Left lung (tissue), 14 donors: ENCODE measurements at places on chromosomes 6 and 20. TPM values are rescaled to one million over a fixed set of nuclear protein-coding genes. Genes with fewer than 3 reads are reported as not detected.

Gene SMLR1
- total RNA-seq = not detected

Gene TNFRSF6B
- 17.6 TPM for total RNA-seq

Gene ZC2HC1B
- total RNA-seq = not detected

Gene WFDC10A
- not detected for total RNA-seq

Gene NKAIN4
- not detected for total RNA-seq

DNA sequence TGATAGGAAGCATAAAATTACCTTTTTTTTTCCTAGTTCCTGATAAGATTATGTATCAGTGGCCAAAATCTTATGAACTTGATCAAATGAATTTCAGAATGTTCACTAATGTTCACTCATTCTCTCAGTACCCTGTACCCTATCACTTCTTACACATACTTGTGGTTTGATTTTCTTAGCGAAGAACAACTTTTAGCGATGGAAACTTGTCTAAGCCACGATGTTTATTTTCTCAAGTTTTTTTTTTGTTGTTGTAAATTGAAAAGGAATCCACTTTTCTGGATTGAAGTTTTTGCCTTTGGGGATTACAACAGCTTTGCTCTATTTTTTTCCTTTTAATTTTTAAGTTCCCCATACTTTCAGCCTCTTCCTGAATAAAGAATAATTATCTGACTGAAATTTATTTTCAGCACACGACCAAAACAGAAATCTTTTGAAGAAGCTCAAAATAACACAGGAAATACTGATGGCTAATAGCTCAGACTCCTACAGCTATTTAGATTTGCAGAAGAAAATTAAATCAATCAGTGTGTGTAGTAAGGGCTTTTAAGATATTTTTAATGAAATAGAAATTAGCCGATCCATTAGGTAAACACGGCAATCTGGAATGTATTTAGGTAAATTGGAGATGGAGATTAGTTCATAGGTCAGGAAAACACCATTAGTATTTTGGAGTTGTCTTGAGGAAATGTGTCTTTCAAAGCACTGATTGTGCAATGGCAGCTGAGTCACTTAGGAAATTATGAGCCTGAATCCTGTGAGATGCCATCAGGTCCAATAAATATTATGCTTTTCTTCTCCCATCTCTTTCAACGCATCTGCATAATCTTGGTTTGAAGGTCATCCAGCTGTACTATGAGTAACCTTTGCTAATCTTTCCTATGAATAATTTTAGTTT lies 217.5 kb downstream of the GJA1 start:
- H3K36me3 ChIP-seq = no peaks in the 10 kb centered on the region
- H3K4me1 ChIP-seq = peaks cover 9% of the 10 kb centered on the region
- peak overlapping the region; percentile 5 for H3K27ac ChIP-seq
- no peak overlapping the region for H3K4me3 ChIP-seq
- no peaks in the 10 kb centered on the region for H3K27me3 ChIP-seq

DNA sequence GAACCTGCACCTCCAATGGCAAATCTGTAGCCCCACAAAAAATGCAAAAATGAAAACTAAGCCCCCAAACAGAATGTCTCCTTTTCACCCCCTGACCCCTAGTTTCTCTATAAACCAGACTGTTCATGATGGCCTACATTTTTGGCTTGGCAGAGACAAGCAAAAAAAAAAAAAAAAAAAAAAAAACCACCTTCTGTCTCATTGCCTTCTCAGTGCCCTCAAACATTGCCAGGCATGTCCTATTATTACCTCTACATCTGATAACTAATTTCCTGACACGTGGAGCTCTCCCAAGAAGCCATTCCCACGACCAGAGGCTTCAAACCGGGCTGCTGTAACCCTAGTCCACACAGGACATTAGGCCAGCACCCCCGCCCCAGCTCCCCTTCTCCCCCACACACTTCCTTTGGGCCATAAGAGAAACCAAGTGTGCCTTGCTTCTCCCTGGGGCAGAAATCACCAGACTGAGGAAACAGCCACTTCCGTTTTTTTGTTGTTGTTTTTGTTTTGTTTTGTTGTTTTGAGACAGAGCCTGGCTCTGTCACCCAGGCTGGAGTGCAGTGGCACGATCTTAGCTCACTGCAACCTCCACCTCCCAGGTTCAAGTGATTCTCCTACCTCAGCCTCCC lies 65.4 kb downstream of the GPR6 start:
- peaks cover 13% of the 10 kb centered on the region for H3K4me1 ChIP-seq
- no peaks in the 10 kb centered on the region for H3K27me3 ChIP-seq
- no peak overlapping the region for H3K27ac ChIP-seq
- H3K36me3 ChIP-seq = no peaks in the 10 kb centered on the region

DNA sequence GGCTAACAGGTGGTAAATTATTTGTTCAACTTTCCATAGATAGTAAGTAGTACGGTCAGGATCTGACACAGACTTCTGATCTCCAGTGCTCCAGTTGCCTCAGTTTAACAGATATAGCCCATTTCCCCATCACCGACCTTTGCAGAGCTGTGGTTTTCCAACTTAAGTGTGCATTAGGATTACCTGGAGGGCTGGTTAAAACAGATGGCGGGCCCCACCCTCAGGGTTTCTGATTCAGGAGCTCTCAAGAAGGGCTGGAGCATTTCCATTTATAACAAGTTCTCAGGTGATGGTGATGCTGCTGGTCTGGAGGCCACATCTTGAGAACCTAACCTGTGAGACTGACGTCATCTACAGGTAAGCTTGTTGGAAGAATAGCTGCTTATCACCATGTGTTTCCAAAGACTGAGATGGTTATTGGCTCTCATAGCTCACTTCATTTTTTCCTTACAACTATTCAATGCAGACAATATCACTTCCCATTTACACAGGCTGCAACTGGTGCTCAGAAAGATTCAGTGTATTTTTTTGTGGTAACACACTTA lies 360.1 kb upstream of the CHD6 start:
- H3K36me3 ChIP-seq = no peaks in the 10 kb centered on the region
- no peak overlapping the region for H3K4me3 ChIP-seq
- no peak for DNase-seq
- no peaks in the 10 kb centered on the region for H3K4me1 ChIP-seq
- no peak overlapping the region for H3K27ac ChIP-seq

- H3K27ac ChIP-seq = no peak overlapping the region
- H3K36me3 ChIP-seq = no peaks in the 10 kb centered on the region
- no peaks in the 10 kb centered on the region for H3K4me1 ChIP-seq
- H3K27me3 ChIP-seq = no peaks in the 10 kb centered on the region
- H3K4me3 ChIP-seq = no peak overlapping the region
- DNase-seq = no peak
Measured at GRCh38 chr6:169811521-169812256, 60.3 kb downstream of the ERMARD start.

GRCh38 chr6:89260310-89260709 lies 43.2 kb upstream of the GABRR1 start:
- H3K27me3 ChIP-seq = no peaks in the 10 kb centered on the region
- no peak overlapping the region for H3K4me3 ChIP-seq
- H3K36me3 ChIP-seq = no peaks in the 10 kb centered on the region
- no peak for DNase-seq
- no peaks in the 10 kb centered on the region for H3K4me1 ChIP-seq

DNA sequence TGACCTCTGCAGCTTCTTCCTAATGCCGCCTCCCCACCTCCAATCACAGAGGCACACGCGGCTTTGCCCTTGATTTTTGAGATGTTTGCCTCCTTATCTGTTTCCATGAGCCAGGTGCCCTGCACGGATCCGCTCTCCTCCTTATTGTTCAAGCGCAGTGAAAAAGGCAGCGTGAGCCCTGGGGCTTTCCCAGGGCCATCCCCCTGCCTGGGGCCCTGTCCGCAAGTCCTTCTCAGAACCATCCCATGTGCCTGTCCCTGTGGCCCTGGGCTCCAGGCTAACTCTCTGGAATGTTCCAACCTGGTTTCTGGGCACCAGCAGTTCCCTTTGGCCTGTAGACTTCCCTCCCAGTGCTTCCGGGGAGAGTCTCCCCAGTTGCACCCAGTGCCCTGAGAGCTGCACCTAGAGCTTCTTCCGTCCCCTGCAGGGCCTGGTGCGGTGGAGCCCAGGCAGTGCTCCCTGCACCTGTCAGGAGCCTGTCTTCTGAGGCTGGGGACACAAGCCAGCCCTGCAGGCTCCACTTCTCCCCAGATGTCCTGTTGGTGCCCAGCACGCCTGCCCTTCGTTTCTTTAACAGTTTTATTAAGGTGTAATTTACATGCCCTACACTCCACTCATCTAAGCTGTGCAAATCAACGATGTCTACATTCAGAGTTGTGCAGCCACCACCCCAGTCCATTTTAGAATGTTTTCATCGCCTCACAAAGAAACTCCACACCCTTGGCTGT lies 330.3 kb downstream of the CDH4 start:
- H3K27ac ChIP-seq = no peak overlapping the region
- DNase-seq = no peak
- no peaks in the 10 kb centered on the region for H3K4me1 ChIP-seq
- H3K4me3 ChIP-seq = no peak overlapping the region

- H3K36me3 ChIP-seq = no peaks in the 10 kb centered on the region
- H3K27me3 ChIP-seq = no peaks in the 10 kb centered on the region
- peaks cover 13% of the 10 kb centered on the region for H3K4me1 ChIP-seq
- H3K4me3 ChIP-seq = no peak overlapping the region
Measured at GRCh38 chr6:154433477-154434241, 76.8 kb downstream of the CNKSR3 start.

DNA sequence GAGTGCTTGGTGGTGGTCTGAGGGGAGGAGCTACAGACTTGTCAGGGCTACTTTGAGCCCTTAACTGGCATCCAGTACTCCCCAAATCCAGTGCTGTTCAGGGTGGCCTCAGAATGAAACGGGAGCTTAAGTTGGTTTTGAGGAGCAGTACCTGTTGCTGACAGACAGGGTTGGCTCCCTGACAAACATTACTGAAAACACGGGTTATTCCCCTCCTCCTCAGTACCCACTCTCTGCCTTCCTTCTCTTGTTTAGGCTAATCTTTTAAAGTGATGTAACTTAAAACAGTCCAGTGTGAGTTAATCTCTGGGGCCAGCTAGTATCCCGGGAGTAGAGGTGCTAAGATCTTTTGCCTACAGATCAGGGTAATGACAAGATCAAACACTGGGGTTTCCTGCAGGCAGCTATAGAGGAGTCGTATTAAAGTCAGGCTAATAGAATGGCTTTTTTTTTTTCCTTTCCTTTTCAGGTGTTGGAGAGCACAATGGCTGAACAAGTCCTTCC lies 3.7 kb downstream of the TNFAIP3 start:
- H3K27me3 ChIP-seq = no peaks in the 10 kb centered on the region
- peak overlapping the region; percentile 72 for H3K27ac ChIP-seq
- peaks cover 81% of the 10 kb centered on the region for H3K4me1 ChIP-seq
- H3K4me3 ChIP-seq = peak overlapping the region; percentile 79
- H3K36me3 ChIP-seq = peaks cover 3% of the 10 kb centered on the region
- DNase-seq = no peak

DNA sequence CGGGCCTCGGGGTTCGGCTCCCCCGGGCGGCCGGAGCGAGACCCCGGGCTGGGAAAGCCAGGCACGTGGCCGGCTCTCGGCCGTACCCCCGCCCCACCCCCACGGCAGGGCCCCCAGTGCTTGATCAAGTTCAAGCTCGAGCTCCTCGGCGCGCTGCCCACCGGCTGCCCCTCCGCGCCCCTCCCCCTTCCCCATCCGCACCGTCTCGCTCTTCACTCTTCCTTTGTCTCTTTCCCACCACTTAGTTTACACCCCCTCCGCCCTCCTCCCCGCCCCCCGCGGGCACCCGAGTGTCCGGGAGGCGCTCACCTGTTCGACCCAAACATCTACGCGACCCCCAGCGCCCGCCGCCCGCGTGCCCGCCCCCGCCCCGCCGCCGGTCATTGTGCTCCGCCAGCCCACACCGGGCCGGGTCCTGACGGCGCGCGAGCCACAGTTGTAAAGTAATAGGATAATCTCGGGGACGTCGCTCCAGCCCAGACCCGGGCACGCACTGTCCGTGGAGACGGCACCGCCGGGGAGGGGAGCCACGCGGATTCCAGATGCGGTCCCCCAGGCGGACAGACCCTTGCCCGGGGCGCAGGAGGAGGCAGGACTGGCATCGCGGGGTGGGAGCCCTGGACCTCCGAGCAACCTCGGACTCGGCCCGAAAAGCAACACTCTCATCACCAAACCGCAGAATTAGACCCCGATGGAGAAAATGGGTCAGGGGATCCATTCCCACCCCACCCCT lies 100.7 kb downstream of the NOL4L start:
- peak overlapping the region; percentile 66 for H3K4me3 ChIP-seq
- H3K27me3 ChIP-seq = no peaks in the 10 kb centered on the region
- H3K27ac ChIP-seq = peak overlapping the region; percentile 81
- peaks cover 16% of the 10 kb centered on the region for H3K4me1 ChIP-seq
- H3K36me3 ChIP-seq = no peaks in the 10 kb centered on the region

DNA sequence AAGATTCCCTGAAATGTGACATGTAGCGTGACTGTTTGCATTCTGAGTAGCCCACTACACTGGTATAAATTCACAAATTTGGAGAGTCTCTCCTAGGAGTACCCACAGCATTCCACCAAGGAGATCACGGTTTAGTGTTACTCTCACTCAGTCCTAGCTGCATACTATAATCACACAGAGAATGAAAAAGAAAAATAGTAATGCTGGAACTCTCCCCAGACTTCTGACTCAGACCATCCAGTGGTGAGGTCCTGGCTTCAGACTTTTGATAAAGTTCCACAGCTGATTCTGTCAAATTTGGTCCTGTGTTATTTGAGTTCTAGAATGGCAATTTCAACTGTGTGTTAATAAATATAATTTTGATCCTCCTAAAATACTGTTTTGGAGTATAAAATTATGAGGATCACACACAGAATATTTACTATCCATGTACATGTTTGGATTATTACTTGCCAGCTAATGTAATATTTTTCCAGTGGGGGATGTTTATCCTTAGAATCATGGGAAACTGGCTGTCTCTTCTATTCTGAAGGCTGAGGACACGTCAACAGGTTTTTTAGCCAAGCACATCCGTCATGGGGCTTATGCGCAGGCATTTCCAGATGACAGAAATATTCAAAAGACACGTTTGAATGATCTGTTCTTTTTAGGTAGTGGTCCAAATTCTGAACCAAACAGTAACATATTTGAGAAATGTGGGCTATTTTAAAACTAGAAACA lies 5.1 kb upstream of the KIAA0408 start:
- DNase-seq = no peak
- H3K4me1 ChIP-seq = no peaks in the 10 kb centered on the region
- no peaks in the 10 kb centered on the region for H3K36me3 ChIP-seq
- H3K27me3 ChIP-seq = no peaks in the 10 kb centered on the region
- H3K27ac ChIP-seq = peak overlapping the region; percentile 70

- peaks cover 52% of the 10 kb centered on the region for H3K4me1 ChIP-seq
- peak overlapping the region; percentile 67 for H3K27ac ChIP-seq
- no peak for DNase-seq
Measured at GRCh38 chr6:134374491-134375219, 56.7 kb upstream of the SGK1 start.

- H3K36me3 ChIP-seq = peaks cover 76% of the 10 kb centered on the region
- H3K27me3 ChIP-seq = no peaks in the 10 kb centered on the region
- no peak overlapping the region for H3K4me3 ChIP-seq
- no peak for DNase-seq
- no peaks in the 10 kb centered on the region for H3K4me1 ChIP-seq
Measured at GRCh38 chr6:134979142-134979541, 29.2 kb upstream of the ALDH8A1 start.

DNA sequence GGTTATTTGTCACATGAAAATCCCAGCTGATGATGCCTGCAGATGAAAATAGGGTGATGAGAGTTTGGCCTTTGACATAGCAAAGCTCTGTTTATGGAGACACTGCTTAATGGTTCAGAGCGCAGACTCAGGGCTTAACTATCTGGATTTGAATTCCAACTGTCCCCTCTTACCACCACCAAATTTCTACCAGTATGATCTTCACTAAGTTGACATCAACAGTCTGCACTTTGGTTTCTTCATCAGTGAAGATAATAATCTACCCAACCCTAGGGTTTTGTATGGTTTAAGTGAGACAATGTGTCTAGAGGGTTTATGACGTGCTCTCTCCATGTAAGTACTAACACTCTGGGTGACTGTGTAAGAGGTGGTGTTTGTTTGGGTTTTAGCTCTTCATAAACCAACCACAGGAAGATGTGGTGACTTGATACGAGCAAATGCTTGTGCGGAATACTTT lies 151.4 kb upstream of the TNFAIP3 start:
- no peaks in the 10 kb centered on the region for H3K36me3 ChIP-seq
- no peak overlapping the region for H3K27ac ChIP-seq
- peaks cover 16% of the 10 kb centered on the region for H3K4me1 ChIP-seq
- no peaks in the 10 kb centered on the region for H3K27me3 ChIP-seq
